Mammary epithelial cell (primary cell): ENCODE measurements at places on chromosomes 16 and 17. TPM values are rescaled to one million over a fixed set of nuclear protein-coding genes. Genes with fewer than 3 reads are reported as not detected.

Gene ENPP7
- not detected for total RNA-seq

- DNase-seq = no peak
Measured at GRCh38 chr17:16466407-16466806, 25.6 kb downstream of the LRRC75A start.

DNA sequence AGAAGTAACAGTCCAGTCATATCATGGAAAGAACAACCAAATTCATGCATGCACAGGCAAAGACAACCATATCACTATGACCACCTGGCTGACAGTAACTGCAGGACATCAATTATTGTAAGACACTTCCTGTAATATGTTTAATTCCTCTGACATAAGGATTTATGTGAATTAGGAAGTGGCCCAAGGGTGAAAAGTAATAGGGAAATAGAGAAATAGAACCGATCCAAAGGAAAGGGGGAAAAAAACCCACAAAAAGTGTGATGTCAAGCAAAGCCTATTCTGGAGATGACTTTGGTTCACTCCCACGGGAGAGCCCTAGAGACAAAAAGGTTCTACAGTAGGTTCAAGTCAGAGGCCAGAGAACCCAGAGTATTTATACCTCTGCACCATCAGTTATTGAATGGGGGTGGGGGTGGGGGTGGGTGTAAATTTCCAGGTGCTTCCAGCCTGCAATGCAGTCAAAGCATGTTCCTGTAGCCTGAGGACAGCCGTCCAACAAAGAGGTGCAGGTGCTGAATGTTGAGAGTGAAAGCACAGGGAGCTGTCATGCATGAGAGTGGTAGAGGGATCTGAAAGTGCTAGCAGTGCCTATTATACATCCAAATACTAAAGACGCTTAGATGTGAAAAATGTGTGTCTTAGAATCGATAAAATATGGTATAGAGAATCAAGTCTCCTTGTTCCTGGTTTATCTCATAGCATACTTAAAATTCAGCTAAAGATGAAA, 95.6 kb upstream of the HLF start:
- no peak for DNase-seq

Gene RNF227
- 5.2 TPM for total RNA-seq

- DNase-seq = no peak
Measured at GRCh38 chr17:78722246-78722761, 59.8 kb downstream of the CYTH1 start.

DNA sequence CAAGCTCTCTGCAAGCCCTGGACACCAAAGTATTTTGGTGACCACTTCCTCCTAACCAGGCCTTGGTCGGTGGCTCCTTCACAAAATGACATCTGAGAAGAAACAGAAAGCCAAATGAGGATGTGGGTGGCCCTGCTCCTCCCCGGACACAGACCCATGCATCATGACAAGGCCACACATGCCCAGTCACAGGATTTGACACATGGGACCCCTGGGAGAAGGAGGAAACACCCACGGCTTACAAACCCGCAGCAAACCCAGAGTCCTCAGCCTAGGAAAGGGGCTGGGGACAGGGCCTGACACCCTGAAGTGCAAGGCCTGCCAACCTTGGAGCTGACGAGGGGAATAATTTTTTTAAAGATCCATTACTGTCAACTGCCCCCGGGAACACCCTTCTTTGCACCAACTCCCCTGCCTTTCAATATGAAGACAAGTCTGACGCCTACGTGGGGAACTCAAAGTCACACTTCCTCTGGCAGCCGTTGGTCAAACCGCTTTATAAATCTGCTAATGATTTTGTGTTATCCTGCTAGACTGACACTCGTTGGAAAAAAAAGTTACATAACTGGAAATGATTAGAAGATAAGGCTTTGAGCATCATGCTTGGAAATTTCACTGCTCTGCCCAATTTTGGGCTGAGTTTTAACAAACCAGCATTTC, 41.3 kb downstream of the GAS7 start:
- no peak for DNase-seq

Gene MT1A
- not detected for total RNA-seq

DNA sequence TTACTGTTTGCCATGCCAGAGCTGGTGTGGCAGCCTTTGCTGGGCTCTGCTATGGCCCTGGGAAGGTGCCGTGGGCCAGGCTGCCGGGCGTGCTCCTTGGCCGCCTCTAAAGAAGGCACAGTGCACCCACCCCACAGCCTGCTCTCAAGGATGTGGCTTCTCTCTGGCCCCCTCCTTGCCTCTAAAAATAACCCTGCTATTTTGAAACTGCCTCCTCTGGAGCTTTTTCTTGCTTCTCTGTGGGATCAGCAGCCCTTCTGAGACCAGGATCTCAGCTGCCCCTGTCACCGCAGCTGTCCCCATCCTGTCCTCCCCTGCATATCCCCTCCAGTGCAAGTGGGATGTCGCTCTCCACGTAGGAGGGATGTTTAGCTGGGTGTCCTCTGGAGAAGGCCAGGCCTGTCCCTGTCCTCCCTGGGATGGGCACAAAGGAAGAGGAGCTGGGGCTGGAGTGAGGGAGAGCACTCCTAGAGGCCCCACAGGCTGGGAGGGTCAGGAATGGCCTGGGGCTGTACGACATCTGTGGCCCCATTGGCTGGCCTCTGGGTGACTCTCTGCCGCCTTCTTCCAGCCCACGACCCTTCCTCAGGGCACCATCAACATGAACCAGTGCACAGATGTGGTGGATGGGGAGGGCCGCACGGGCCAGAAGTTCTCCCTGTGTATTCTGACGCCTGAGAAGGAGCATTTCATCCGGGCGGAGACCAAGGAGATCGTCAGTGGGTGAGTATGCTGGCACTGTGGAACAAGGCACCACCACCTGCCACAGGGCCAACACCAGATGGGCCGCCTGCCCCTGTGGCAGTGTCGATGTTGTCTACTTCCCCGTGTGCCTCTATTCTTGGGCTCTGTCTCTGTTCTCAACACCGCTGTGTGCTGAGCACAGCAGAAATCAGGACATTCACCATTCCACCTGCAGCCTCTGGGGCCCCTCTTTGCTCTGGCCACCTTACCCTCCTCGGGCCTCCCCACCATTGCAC, 79.7 kb downstream of the PLD6 start:
- no peak for DNase-seq

GRCh38 chr16:64952177-64952576, 169.7 kb downstream of the CDH11 start:
- no peak for DNase-seq

DNA sequence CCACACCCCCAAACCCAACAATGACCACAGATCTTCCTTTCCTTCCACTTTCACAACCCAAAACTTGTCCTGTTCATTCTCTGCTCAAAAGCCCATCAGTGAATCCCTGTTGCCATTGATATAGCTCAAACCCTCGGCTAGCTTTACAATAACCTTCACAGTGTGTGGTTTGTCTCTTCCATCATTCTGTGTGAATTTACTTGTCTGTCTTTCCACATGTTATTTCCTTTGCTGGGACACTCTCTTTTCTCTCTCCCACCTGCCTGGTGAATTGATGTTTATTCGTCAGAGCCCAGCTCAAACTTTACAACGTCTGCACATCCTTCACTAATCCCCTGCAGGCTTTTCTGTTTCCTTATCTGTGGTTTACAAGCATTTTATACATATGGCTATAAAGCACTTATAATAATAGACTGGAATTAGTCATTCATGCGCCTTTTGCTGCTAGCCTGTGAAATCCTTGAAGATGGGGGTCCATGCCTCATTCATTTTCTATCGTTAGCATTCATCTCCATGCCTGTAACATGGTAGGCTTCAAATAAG, 114.4 kb downstream of the CDH13 start:
- peak; percentile 31 for DNase-seq

DNA sequence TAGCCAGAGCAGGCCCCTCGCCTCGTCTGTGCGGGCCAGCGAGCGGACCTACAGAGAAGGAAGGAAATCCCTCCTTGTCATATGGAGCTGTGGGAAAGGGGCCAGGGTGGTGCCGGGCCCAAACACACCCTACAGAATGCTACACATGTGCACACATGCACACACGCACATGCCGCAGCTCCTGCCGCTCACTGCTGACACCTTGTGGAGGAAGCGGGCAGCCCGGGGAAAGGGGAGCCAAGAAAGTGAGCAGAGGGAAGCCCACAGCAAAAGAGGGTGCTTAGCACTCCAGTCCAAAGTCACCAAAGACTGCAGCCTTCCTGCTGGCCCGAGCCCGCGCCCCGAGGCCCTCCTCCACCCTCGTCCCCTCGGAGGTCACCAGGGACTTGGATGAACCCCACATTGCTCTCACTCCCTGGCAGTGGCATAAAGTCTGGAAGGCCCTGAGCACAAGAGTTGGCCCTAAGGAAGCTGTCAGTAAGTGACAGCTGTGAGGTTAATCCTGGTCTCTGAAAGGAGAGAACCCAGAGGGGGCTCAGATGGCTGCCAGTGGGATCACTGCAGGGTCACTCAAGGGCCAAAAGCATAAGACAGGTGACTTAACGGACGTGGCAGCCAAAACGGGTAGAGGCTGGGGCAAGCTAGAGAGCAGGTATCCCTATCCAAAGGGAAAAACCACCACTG, 68.2 kb downstream of the MYO18A start:
- peak; percentile 55 for DNase-seq

GRCh38 chr16:75593825-75594820, 27.9 kb downstream of the GABARAPL2 start:
- DNase-seq = peak; percentile 17

DNA sequence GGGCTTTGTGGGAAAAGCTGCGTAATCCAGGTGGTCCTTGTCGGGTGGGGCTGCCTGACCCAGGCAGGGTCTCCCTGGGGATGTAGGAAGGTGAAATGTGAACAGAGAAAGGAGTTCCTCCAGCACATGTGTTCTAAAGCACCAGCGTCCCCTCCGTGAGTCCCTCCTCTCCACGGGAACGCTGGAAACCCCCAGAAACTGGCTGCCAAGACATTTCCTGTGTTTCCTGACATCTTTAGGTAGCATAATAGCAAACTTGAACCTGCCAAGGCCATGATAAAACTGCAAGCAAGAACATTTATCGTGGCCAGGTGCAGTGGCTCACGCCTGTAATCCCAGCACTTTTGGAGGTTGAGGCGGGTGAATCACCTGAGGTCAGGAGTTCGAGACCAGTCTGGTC, 12.6 kb upstream of the PYDC1 start:
- peak; percentile 29 for DNase-seq

DNA sequence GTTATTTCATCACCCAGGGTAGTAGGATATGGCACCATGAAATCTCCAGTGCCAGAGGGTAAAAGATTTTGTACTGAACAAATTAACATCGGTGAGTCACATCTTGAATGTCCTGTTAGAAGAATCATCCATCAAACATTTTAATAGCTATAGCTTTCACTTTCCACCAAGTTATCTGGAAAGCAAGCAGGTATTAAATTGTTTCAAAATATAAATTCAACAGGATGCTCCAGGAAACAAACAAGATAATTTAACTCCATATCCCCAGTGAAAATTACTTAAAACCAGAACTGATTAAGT, 2.4 kb downstream of the VEZF1 start:
- DNase-seq = peak; percentile 82

Gene KRT33B
- total RNA-seq = 0.17 TPM

DNA sequence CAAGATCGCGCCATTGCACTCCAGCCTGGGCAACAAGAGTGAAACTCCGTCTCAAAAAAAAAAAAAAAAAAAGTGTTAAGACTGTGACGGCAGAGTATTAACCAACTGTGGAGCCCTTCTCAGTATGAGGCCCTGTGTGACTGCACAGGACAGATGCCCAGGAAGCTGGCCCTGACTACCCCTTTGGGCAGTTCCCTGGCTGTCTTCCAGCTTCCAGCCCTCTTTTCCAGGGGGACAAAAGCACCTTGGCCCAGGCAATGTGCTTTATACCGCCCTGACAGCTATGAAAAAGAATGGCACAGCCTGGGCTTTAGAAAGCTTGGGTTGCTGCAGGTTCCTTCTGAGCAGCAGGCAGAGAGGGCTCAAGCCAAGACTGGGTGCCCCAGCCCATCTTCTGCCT, 61.2 kb downstream of the AKAP1 start:
- no peak for DNase-seq

GRCh38 chr17:48724251-48725003, 1.4 kb downstream of the PRAC2 start:
- DNase-seq = peak; percentile 51

- no peak for DNase-seq
Measured at GRCh38 chr17:10200016-10200415, 1.6 kb upstream of the GAS7 start.

- no peak for DNase-seq
Measured at GRCh38 chr16:77849646-77850258, 61.4 kb downstream of the VAT1L start.

GRCh38 chr16:85541181-85541580, 71.9 kb upstream of the GSE1 start:
- no peak for DNase-seq

DNA sequence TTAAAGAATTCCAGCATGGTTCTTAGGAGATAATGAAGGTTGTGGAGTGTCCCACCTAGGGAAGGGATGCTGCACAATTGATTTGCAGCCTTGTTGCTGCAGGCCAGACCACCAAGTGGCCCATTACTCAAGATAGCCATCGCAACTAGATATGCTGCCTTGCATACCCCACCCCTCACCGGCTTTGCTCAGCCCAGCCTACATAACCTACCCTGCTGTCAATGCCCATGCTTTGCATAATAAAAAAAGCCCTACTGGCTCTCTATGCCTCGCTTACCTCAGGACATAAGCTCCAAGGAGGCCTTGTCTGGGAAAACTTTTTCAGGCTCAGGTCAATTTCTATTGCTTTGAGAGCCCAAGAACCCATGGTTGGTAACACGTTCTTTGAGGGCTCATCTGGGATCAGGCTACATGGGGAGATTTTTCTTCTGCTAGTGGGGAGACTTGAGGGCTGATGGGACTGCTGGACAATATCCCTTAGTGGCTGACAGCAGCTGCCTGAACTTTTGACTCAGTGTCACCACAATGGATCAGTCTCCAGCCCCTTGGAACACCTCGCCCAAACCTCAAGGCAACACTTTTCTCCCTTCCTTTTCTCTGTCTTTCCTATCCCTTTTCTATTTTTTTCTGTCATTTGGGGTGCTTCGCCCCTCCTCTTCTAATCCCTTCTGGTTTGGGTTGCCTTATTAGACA, 38.3 kb downstream of the SCPEP1 start:
- no peak for DNase-seq

- DNase-seq = peak; percentile 63
Measured at GRCh38 chr17:28811651-28812090, 30.9 kb downstream of the FAM222B start.
